ENCODE measurements at places on chromosomes 6 and 20.

DNA sequence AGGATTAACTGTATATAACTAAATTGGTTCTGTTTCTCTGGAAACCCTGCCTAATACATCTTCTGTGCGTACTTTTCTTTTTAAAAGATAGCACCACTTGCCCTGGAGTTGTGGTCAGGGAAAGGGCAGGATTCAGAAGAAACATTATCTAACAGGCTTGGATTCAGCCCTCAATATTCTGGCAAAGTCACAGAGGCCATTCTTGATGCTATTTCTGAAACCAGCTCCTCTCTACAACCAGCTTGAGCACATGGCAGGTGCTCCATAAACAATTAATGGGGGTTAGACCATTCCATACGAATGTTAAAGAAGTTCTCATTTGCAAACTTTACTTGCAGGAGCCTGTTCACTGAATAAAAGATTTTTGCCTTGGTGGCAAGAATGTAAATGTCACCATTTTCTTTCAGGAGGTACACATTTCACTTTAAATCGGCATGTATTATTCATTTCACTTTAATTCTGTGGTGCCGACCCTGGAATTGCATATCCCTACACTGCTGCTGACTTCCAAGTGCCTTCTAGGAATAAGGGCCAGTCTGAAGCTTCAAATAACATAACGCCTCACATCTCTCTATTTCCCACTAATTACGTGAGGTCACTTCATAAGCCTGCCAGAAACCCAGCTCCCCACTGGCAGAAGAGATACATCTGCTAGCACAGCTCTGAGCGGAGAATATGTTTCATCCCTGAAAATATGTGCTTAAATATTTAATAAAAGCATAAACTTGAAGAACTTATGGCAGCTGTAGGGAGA, 248.7 kb downstream of the ADGRG6 start:
- no peak for DNase-seq

DNA sequence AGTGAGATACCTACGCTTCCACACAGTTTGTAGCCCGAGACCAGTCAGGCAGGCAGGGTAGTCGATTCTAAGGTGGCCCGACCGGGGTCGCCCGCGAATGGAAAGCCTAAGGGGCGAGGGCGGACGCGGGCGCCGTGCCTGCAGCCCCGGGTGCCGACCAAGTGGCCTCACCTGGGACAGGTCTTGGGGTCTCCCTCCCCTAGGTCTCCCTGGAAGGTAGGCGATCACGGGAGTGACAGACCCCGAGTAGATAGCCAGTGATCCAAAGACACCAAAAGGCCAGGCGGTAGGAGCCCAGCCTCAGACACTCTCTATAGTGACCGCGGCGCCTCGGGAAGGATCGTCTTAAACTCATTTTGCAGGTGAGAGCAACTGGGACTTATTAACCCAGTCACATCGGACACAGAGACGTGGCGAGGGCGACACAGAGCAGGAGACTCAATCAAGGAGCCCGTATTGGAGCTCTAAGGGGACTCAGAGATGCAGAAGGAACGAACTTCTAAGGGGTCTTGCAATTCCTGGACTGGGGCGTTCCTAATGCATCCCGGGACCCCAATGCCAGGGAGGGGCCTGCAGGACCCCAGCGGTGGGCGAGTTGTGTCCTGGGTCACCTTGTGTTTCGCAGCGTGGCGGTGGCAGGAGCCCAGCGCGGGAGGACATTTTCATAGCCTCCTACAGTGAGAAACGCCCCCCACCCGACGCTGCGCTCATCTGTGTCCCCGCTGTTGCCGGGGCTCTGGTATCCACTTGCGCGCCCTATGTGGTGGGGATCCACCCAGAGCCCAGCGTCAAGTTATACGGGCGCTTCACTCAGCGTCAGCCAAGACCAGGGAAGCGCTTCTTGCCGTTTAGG, 2.1 kb upstream of the VSX1 start:
- no peak for DNase-seq

DNA sequence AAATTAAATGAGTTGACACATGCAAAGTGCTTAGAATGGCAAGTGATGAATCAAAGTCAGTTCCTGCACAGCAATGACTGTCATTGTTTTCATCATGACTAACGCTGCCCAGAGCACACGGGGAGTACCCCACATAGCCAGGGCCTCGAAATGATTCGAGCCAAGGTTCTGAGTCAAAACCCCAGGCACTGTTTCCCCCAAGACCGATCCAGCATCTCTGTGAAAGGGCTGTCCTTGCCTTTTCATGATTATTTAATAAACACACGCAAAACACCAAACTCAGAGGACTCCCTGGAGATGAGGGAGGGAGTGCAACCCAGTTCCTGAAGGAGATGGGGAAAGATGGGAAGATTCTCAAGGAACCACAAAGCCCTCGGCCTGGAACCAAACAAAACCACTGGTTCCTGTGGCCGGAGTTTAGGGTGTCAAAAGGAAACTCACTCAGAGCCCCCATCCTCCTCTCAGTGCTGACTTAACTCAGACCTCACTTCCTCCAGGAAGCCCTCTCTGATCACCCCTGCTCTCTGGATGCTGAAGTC, 3.8 kb downstream of the PREX1 start:
- DNase-seq = no peak

GRCh38 chr6:72950114-72950860, 275.0 kb downstream of the KHDC1L start:
- DNase-seq = no peak

DNA sequence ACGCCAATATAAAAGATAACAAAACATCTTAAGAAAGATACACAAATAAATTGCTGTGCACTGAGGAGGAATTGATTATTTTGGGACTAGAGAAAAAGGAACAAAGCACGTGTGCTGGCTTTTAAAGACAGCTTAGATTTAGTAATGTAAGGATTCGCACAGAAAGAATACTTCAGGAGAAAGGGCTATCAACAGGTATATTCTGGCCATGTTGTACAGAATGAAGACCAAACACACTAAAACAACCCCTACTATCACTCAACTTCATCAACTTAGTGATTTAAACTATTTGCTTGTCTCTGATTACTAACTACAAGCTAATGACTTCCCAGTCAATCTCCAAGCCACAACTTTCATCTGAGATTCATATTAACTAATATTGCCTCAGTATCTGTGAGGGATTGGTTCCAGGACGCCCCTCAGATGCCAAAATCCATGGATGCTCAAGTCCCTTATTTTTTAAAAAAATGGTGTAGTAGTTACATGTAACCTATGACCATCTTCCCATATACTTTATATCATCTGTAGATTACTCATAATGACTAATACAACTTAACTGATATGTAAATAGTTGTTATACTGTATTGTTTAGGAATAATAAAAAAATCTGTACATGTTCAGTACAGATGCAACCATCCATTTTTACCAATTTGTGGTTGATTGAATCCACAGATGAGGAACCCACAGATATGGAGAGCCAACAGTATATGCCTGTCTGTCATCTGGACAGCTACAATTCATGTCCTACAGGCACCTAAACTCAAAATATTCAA, 4.5 kb downstream of the DEK start:
- DNase-seq = no peak

- no peak for DNase-seq
Measured at GRCh38 chr6:112470950-112471349, 123.8 kb downstream of the RFPL4B start.

DNA sequence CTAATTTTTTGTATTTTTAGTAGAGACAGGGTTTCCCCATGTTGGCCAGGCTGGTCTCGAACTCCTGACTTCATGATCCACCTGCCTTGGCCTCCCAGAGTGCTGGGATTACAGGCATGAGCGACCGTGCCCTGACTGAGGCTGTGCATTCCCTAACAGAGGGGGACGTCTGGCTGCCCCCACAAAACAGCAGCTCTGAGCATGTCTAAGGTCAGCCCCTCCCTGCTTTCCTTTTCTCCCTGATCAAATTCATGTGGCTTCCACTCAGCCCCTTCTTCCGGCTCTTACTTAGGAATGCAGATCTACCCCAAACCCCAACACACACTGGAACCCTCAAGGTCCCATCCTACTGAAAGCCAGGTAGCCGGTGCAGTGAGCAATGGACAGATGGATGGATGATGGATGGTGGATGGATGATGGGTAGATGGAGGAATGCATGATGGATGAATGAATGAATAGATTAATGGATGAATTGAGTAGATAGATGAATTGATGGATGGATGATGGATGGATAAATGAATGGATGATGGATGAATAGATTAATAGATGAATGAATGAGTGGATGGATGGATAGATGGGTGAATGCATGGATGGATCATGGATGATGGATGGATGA, 91.5 kb upstream of the BHLHE23 start:
- peak; percentile 23 for DNase-seq

GRCh38 chr20:55390791-55391190, 614.5 kb downstream of the CBLN4 start:
- DNase-seq = no peak

GRCh38 chr6:38164131-38164481, 344.6 kb downstream of the ZFAND3 start:
- no peak for DNase-seq

- no peak for DNase-seq
Measured at GRCh38 chr20:53752583-53752970, 158.9 kb upstream of the ZNF217 start.

- no peak for DNase-seq
Measured at GRCh38 chr20:63215101-63216040, 560 bp downstream of the YTHDF1 start.

DNA sequence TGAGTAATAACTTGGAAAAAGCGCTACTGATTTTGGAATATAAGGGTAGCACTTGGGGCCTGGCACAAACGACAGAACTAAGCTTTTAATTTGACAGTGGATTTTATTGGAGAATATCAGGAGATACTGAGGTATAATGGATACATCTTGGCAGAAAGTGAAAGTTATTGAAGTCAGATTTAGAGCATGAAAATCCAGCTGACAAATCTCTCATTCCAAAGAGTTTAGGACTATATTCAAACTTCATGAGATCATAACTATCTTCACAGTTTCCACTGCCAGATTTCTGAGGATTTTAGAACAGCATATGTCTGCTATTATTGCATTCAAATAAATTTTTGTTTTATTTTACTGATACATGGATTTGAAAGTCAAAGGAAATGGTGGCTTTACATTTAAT, 132.3 kb upstream of the THEMIS start:
- no peak for DNase-seq

DNA sequence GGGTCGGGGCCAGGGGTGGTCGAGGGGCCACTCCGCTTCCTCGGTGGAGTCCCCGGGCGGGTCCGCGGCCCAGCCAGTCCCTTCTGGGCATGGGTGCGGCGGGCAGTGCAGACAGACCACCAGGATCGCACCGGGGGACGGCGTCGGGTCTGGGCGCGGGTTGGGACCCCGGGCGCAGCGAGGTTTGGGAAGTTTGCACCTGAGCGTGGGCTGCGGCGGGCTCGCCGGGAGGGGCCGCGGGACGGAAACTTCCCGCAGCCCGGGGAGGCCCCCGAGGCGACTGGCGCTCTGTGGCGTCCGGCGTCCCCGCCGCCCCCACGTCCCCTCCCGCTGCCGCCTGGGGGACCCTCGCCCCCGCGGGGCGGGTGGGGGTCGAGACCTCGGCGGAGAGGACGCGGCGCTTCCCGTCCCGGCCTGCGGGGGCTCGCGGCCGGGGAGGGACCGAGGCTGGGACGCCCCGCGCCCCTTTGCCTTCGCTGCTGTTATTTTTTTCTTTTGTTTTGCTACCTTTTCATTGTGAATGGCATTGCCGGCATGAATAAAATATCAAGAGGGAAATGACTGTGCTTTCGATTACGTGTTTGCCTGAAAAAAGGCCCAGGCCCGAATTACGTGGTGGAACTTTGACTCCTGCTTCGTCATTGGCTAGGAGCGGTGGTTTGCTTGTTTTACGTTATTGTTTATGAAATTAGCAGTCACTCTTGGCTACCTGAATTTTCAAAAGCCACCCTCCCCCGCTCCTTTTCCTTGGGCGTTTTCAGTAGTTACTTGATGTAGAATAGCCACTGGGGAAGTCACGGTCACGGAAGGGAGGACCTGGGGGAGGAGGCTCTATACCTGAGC, 703 bp downstream of the SNX9 start:
- peak; percentile 82 for DNase-seq

DNA sequence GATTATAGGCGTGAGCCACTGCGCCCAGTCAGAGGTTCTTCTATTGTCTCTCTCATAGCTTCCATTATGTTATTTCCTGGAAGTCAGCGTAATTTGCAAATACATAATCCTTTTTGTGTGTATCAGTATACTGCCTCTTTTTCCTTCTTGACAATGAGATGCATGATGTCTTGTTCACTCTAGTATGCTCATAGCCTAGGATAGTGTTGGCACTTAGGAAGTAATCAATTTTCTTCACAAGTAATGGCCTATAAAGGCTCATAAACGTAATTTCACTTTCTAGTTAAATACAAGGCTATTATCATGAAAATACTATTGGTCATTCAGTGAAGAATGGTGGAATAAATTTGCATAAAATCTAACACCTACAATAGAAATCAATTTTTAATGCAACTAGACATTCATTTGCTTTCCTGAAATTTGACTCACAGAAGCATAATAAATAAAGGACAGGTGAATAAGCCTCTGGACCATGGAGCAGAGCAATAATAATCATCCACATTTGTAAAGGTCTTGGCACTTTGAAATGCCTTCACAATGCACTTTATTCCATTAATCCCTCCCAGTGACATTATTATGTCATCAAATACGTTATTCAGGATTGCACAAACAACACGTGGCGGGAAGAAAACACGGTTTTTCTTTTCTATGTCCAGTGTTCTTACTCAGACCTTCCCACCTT, 366.9 kb upstream of the BTBD3 start:
- DNase-seq = no peak

DNA sequence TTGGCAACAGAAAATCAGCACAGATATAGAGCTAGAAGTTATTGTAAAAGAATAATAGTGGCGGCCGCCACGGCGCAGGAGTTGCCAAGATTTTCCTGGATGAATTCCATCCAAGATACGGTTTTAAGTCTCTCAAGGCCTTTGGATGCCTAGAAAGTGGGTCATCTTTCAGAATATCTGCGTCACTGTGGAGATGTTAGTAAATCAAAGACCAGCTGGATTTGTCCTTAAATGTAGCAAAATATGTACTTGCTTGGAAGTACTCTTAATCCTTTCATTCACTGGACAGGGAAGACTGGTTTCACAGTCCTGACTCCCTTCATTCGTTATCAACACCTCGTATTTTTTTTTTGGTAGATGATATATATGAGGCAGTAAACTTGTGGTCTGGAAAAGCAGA, 83.0 kb downstream of the SLC22A3 start:
- peak; percentile 78 for DNase-seq

- DNase-seq = no peak
Measured at GRCh38 chr6:31927242-31927862, at the start of gene C2. Gene C2 (plus strand): TSS chr6:31927717. CDS start chr6:31927753, 36 bp downstream.

DNA sequence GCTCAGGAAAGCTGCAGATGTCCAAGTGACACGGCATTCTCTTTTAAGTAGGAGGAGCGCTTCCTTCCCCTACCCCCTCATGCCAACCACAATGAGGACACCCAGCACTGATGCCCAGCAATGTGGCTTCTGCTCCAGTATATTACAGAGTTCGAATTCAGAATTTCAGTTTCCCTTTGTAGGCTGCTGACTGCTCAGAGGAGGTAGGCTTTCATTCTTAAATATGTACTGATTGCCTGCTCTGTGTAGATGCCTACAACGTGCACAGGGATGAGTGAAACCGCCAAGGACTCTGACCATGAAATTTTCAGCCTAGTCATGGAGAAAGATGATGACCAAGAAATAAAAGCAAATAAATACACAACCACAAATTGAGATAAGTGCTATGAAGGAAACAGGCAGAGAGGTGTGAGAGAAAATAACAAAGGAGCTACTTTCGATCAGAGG, 50.9 kb upstream of the TNFAIP3 start:
- no peak for DNase-seq

- peak; percentile 88 for DNase-seq
Measured at GRCh38 chr6:11732036-11732631, 46.5 kb downstream of the ADTRP start.

- no peak for DNase-seq
Measured at GRCh38 chr6:26234421-26235301, 130.3 kb upstream of the BTN3A2 start.

- DNase-seq = no peak
Measured at GRCh38 chr6:35474131-35474941, 6.1 kb downstream of the RPL10A start.
